ENCODE measurements at places on chromosomes 7 and 10. TPM values are rescaled to one million over a fixed set of nuclear protein-coding genes. Genes with fewer than 3 reads are reported as not detected.

The AMZ1 gene
- 2.7 TPM for total RNA-seq

The AGR2 gene
- total RNA-seq, result 1.6 TPM

The CHN2 gene
- 1.0 TPM for total RNA-seq

The NXPH1 gene
- total RNA-seq, result not detected

The CYREN gene
- 50.3 TPM for total RNA-seq

The LRRN3 gene
- 1.9 TPM for total RNA-seq

The HOXA10 gene
- 54.5 TPM for total RNA-seq

The SFTPD gene
- 0.63 TPM for total RNA-seq

The CRYGN gene
- not detected for total RNA-seq

The CHAT gene
- not detected for total RNA-seq

The GIMAP6 gene
- total RNA-seq, result not detected

The PODXL gene
- total RNA-seq, result 88.0 TPM

The FGL2 gene
- not detected for total RNA-seq

The RNF148 gene
- total RNA-seq, result not detected

The MSS51 gene
- total RNA-seq, result 0.76 TPM

The CRTAC1 gene
- 0.65 TPM for total RNA-seq

The ITIH5 gene
- 3.8 TPM for total RNA-seq

The MOGAT3 gene
- total RNA-seq, result not detected

The HIBADH gene
- total RNA-seq, result 48.9 TPM

The ATP6V0A4 gene
- total RNA-seq, result 0.13 TPM

The DYDC2 gene
- not detected for total RNA-seq

The KCNMA1 gene
- 32.5 TPM for total RNA-seq

The LAMB4 gene
- not detected for total RNA-seq

The AMPH gene
- 0.49 TPM for total RNA-seq

The SFXN2 gene
- 7.2 TPM for total RNA-seq
